ENCODE measurements at places on chromosomes 3 and 15. TPM values are rescaled to one million over a fixed set of nuclear protein-coding genes. Genes with fewer than 3 reads are reported as not detected.

The PLSCR5 gene
- not detected for total RNA-seq

The FMN1 gene
- total RNA-seq, result 1.6 TPM

DNA sequence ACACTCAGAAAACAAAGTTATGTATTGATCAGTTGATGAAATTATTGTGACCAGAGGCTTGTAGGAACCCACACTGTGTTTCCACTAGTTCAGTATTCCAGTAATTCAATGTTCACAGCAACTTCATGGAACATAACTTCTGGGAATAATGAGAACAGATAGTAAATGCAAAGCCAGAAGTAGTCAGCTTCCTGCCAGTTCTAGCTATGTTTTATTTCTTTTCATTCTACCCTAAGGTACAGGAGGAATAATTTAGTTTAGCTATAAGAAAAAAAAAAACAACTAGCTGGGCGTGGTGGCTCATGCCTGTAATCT lies 48.6 kb downstream of the ARHGEF26 start:
- H3K36me3 ChIP-seq, result no peaks in the 10 kb centered on the region
- no peak for DNase-seq
- no peaks in the 10 kb centered on the region for H3K4me1 ChIP-seq
- H3K27ac ChIP-seq, result no peak overlapping the region
- H3K27me3 ChIP-seq, result no peaks in the 10 kb centered on the region

- H3K27ac ChIP-seq, result no peak overlapping the region
- no peak for DNase-seq
- no peaks in the 10 kb centered on the region for H3K27me3 ChIP-seq
- H3K4me1 ChIP-seq, result no peaks in the 10 kb centered on the region
These were observed 23.8 kb downstream of the LYSMD4 start for GRCh38 chr15:99709243-99709986.

DNA sequence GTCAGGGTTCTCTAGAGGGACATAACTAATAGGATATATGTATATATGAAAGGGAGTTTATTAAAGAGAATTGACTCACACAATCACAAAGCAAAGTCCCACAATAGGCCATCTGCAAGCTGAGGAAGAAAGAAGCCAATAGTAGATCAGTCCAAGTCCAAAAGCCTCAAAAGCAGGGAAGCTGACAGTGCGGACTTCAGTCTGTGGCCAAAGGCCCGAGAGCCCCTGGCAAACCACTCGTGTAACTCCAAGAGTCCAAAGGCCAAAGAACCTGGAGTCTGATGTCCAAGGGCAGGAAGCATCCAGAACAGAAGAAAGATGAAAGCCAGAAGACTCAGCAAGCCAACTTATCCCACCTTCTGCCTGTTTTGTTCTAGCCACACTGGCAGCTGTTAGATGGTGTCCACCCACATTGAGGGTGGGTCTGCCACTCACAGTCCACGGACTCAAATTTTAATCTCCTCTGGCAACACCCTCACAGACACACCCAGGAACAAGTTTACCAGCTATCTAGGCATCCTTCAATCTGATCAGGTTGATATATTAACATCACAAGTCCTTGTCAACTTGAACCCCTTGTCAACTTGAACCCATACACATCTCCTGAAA lies 54.2 kb upstream of the ACAD9 start:
- no peaks in the 10 kb centered on the region for H3K27me3 ChIP-seq
- no peak overlapping the region for H3K27ac ChIP-seq
- H3K4me3 ChIP-seq, result no peak overlapping the region
- no peak for DNase-seq
- H3K4me1 ChIP-seq, result peaks cover 21% of the 10 kb centered on the region
- H3K36me3 ChIP-seq, result no peaks in the 10 kb centered on the region

- no peak overlapping the region for H3K27ac ChIP-seq
- H3K27me3 ChIP-seq, result no peaks in the 10 kb centered on the region
- no peaks in the 10 kb centered on the region for H3K4me1 ChIP-seq
These were observed 65.5 kb downstream of the ADCY5 start for GRCh38 chr3:123383091-123384053.
